ENCODE measurements at places on chromosomes 7 and 10.

- DNase-seq, result no peak
These were observed 15.3 kb upstream of the ADD3 start for GRCh38 chr10:109992485-109992884.

DNA sequence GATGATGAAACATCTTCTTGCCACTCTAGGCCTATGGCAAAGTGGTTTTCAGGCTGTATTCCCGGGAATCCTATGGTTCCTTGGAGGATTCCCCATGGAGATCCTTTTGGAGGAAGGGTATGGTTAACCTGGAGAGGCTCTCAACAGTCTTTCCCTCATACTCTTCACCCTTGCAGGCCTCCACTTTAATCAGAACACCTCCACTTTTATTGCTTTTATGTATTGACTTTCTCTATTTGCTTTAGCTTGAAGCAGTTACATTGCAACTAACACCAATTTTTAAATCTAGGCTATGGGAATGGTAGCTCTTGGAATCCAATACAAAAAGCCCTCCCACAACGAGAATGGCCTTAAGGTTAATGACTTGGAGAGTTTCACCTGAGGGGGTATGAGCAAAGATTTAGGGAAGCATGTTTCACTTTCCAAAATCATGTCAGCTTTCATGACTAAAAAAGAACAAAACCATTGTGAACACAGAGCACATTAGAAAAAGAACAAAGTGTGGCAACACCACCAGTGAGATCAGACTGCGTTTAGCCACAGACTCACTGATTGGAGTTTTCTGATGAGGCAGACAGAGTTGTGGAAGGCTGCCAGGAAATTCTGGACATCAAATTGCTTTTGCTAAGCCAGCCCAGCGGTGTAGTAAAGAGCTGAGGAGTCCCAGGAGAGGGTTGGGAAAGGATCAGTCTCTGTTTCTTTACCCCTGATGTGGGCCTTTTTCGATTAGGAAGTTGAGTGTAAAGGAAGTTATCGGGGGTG lies 130.4 kb upstream of the BMPER start:
- no peak for DNase-seq

GRCh38 chr7:131555552-131556052 lies 826 bp downstream of the PODXL start:
- DNase-seq, result no peak

GRCh38 chr10:1399431-1400100 lies 337.8 kb downstream of the ADARB2 start:
- DNase-seq, result no peak

DNA sequence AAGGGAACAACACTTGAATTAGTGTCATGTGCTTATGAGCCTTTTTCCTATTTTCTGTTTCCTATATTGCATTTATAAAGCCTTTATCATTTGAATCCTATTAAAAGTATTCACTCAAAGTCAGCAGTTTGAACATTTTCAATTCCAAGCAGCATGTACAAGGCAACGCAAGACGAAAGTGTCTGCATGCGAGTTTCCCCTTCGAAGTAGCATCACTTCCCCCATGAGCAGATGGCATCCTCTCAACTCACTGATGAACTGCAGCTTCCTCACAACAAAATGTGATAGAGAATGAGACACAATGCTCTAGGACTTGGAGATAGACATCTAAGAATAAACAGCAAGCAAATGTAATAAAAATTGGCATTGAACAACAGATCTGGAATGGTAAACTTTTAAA lies 270.7 kb downstream of the PRPF18 start:
- no peak for DNase-seq
